Head of caudate nucleus (tissue), 42 donors: ENCODE measurements at places on chromosomes 2 and 18.

DNA sequence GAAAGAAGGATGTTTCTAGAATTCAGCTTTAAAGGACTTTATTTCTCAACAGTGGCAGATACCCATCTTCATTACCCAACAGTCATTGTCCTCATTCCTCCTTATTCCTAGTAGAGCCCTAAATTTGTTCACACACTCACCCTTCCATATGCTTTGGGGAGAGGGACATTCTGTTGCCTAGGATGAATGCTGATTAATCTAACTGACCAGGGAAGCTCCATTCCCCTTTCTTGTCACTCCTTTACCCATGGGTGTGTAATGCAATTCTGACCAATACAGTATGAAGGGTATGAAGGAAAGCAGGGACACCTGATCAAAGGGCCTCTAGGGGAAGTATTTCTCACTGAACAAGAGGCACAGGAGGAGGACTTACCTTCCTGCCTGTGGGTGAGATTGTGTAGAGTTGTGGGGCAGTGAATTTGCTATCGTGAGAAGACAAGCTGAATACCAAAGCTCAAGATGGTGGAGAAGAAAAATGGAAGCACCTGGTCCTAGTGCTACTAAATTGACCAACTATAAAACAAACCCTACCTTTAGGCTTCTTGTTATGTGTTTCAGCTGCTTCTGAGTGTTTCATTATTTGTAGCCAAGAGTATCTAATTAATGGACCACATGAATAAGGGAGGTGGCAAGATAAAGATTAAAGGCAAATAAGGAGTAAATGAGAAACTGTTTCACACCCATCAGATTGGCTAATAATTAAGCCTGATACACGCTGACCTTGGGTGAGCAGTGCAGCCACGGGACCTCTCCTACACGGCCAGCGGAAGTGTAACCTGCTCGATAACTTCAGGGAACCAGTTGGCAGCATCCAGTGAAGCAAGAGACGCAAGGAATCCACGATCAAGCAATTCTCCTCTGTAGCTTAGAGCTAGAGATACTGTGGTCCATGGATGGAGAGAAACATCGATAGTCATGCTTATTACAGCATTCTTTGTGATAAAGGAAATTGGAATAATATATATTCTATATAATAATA is 202.3 kb downstream of the MYCN start:
- DNase-seq = no peak

DNA sequence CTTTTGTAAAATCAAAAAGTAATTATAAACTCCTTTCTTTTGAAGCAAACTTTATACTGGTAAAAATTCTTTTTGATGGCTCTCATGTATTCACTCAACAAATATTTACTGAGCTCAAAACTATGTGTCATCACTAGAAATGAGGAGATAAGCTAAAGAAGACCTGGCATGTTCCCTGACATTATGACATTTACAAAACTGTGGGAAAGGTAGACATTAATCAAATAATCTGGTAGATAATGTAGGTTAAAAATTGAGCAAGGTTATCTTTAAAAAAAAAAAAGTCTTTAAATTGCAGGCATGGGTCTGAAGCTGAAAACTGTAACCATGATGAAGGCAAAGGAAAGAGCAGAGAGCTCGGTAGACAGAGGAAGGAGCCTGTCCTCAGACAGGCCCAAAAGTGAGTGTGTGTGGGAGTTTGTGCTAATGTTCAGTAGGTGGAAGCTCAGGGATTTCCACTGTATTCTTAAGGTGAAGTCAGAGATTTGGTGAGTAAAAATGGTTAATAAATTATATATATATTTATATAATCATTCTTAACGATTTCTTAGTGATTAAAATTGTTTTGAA is 612.9 kb downstream of the LRP1B start:
- no peak for DNase-seq

- no peak for DNase-seq
Measured at GRCh38 chr2:23513872-23514793, 129.2 kb downstream of the KLHL29 start.

GRCh38 chr2:16166327-16166981 is 226.1 kb downstream of the MYCN start:
- no peak for DNase-seq

- DNase-seq = no peak
Measured at GRCh38 chr18:55838319-55838718, 250.3 kb upstream of the TCF4 start.

DNA sequence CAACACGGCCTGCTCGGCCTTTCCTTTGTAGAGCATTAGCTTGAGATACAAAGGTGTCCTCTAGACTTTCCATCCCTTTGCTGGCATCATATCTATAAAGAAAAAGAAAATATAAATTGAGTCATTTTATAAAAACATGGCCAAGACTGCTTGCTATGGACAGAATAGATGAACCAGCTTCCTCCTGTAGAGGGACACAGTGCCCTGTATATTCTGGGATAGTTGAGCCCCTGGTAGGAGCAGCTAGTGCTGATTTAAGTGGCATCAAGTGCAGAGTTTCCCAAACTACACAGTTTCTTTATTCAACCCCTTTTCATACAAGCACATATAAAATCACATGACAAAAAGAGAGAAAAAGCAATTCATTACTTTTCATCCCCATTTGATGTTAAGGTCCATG is 47.9 kb downstream of the GEMIN6 start:
- no peak for DNase-seq

DNA sequence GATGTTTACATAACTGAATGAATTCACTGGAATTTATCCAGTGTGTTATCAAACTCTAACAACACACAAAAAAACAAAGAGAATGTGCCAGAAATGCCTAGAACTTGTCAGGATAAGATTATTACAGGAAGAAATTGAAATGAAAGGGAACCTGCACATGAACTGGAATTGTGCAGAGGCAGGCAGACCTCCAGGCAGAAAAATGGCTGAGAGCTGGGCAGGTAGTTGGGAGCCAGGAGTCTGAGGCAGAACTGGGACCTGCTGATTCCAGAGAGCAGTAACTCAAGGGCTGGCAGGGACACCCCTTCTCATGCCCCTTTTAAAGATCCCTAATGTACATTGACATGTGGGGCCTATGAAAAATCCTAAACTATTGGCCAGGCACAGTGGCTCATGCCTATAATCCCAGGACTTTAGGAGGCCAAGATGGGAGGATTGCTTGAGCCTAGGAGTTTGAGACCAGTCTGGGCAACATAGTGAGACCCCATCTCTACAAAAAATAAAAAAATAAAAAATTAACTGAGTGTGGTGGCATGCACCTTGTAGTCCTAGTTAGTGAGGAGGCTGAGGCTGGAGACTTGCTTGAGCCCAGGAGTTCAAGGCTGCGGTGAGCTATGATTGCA is 674 bp upstream of the SP110 start:
- no peak for DNase-seq

GRCh38 chr18:9707381-9708056 is 582 bp upstream of the RAB31 start:
- no peak for DNase-seq

GRCh38 chr2:24832073-24832461 is 38.8 kb downstream of the CENPO start:
- DNase-seq = peak; percentile 95

DNA sequence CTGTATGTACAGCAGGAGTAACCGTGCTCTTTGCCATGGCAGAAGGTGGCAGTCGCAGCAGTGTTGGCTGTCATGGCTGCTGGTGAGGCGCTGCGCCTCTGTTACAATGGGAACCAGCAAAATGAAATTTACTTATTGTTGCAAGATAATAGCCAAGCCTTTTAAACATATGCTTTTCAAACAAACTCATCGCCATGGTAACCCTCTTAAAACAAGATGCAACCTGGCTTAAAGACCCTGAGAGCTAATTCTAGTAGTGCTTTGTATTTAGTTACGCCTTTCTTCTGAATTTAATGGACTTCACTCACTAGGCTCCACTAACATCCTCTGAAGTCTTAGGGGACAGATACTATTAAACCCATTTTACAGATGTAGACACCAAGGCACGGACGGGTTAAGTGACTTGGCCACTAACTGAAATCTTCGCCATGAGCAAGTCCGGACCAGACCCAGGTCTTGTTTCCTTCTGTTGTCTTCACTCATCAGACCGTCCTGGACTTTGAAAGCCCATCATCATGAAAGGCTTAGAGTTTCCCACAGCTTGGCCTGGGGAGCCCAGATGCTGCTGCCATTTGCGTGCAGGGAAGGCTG is 111.6 kb upstream of the ODC1 start:
- no peak for DNase-seq

DNA sequence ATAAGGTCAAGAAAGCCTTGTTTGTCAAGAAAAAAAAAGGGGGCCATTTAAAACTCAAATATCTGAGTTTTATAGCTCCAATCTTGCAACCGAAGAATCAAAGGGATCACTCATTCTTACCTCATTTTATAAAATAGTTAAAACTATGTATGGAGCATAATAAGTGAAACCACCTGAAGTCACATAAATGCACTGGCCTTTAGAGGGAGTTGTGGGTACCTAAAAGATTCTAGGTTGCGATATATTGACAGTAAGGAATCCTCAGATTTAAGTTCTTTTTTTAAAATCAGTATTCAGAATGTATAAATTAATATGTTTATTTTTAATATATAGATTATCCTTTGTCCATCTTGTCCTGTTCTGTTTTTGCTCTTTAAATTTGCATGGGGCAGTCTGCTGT is 3.4 kb downstream of the ARHGAP28 start:
- no peak for DNase-seq

DNA sequence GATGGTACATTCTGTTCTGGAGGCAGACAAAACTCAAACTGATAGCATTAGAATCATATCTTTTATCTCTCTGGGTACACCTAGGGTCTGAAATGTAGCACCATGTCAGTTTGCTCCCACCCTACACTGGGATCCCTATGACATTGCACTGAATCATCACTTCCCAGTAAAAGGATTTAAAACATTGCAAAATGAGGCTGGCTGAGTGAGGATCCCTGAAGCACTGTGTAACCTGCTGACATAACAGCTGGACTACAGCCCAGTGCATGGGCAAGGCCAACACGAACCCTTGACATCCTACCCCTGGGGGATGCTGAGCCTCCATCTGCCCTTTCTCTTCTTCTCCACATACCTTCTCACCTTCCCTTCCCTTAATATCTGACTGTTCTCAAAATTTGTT is 253.2 kb downstream of the TTC32 start:
- no peak for DNase-seq

GRCh38 chr18:5030636-5031035 is 166.4 kb downstream of the AKAIN1 start:
- no peak for DNase-seq

GRCh38 chr18:55327454-55327853 is 260.5 kb downstream of the TCF4 start:
- DNase-seq = no peak

- no peak for DNase-seq
Measured at GRCh38 chr2:18907937-18908336, 318.6 kb upstream of the NT5C1B start.

DNA sequence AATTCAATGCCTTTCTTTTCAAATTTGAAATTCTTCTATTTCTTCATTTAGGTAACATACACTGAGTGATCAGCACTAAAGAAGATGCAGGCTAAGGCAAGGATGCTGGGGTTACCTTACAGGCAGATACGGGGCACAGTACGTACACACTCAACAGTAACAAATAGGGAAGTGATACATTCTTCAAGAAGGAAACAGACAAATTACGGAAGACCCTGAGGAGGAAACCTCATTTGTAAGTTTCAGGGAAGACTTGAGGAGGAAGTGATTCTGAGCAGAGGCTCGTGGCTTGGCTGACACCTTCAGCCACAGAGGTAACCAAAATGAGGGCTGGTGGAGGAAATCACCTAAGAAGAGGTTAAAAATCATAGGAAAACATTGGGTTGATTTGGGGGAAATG is 1108.3 kb upstream of the KLHL29 start:
- no peak for DNase-seq

GRCh38 chr2:67930156-67930555 is 132.6 kb downstream of the C1D start:
- no peak for DNase-seq

GRCh38 chr2:127670957-127671290 is 4.4 kb downstream of the LIMS2 start:
- DNase-seq = no peak

- no peak for DNase-seq
Measured at GRCh38 chr18:24704946-24705630, 244.7 kb downstream of the HRH4 start.

DNA sequence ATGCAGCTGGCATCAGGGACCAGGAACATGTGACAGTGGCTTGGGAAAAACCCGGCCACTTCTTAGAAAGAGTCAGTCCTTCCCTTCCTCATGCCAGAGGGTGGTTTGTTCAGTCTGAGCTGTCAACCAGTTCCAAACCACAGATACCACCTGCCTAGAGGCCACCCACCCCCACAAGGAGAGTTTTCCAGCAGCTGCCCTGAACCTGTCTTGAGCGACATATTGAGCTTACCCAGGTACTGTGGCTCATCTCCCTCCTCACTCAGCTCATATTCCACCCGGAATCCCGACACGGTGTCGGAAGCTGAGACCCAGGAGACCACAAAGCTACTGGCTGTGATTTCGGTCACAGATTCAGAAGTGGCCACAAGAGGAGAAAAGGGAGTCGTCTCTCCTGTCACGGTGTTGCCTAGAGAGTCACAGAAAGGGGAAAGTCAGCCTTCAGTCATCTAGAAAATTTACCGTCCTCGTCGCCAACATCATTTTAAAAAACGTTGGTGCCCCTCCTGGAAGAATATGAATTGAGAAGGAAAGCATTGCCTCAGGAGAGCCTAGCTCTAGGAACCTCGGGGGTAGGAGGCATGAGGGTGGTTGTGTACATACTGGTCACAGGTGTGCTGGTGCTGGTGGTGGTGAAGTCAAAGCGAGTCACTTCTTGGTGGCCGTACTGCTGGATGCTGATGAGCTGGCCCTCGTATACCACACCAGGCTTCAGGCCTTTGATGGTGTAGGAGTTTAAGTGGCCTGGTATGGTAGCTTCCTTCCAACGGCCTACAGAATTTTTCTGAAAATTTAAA is 26.3 kb downstream of the FN1 start:
- no peak for DNase-seq

DNA sequence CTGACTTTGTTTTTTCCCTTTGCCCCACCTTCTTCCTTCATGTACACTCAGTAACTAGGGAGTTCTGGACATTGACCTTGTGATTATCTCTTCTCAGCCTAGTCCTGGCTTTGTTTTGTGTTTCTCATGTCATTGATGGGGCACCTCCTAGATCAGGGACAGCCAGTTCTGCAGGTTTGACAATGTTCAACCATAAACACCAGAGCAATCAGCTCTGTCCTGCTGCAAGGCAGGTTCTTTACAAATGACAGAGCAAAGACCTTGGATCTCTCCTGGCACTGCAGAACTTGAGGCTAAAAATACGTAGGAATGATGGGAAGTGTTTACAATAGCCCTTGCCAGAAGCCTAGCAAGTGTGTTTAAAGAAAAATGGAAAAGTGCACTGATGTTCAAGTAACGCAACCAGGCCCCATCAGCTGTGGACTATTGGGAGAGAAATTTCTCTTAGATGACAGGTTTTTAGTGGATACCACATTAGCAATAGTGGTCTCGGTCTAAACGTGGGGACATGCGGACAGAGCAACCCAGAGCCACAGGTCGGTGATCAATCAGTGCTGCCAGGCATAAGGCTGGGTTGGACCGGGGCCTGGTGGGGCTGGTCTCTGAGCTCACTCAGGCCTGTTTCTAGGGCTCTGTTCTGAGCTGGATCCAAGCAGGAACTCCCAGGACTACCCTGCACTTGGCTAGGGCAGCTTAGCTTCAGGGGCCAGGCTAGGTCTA is 76.8 kb downstream of the SOWAHC start:
- no peak for DNase-seq
